ENCODE measurements at places on chromosomes 7 and 10.
A peak's percentile ranks its signal among the peaks of the same experiment; 100 is the strongest.

GRCh38 chr7:12929476-12930140 lies 242.2 kb downstream of the ARL4A start:
- DNase-seq, result no peak

DNA sequence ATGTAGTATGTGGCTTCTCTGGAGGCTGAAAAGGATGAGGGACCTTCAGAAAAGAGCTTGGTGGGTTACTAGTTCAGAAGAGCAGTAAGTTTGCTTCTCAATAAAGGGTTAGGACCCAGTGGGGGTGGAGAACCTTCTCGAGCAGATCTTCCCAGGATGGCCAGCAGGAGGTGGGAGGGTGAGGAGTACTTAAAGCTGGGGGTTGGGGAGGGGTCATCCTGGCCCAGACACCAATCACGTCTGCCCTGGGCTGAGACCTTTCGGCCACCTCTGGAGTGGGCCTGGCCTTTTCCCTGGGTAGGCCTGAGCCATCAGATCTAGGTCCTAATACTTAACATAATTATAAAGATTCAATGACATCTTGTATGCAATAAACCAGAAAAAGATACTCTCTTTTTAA lies 149.0 kb upstream of the TCF7L2 start:
- no peak for DNase-seq

GRCh38 chr10:110859206-110859972 lies 12.3 kb upstream of the PDCD4 start:
- no peak for DNase-seq

DNA sequence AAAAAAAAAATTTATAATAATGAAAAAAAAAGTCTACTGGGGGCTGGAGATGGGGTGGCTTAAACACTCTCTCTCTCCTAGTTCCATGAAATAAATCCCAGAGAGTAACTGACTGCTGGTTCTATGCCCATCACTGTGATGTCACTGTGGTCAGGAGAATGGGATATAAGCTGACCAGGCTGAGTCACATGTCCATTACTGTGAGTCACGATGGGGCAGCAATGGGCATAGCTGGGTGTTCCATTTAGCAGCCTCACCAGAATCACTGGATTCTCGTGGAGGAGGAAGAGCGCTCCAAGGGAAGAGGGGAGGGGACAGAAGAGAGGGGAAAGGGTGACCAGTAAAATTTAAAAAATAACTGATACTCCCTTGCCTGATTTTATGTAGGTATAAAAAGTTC lies 37.1 kb downstream of the MASTL start:
- DNase-seq, result no peak

DNA sequence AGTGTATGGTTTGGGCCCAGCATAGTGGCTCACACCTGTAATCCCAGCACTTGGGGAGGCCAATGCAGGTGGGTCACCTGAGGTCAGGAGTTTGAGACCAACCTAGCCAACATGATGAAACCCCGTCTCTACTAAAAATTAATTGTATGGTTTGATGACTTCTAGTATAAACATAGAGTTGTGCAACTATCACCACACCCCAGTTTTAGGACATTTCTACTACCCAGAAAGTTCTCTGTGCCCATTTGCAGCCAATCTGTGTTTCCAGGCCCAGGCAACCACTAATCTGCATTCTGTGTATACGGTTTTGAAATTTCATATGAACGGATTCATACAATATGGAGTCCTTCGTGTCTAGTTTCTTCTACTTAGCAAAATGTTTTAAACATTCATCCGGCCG lies 20.0 kb downstream of the CLIP2 start:
- DNase-seq, result no peak

- no peak for DNase-seq
Observed at GRCh38 chr10:93841961-93842360, 51.8 kb upstream of the SLC35G1 start.

GRCh38 chr7:2243458-2243857 lies 1.4 kb downstream of the NUDT1 start:
- no peak for DNase-seq

- no peak for DNase-seq
Observed at GRCh38 chr10:121356183-121356582, 242.1 kb downstream of the FGFR2 start.

DNA sequence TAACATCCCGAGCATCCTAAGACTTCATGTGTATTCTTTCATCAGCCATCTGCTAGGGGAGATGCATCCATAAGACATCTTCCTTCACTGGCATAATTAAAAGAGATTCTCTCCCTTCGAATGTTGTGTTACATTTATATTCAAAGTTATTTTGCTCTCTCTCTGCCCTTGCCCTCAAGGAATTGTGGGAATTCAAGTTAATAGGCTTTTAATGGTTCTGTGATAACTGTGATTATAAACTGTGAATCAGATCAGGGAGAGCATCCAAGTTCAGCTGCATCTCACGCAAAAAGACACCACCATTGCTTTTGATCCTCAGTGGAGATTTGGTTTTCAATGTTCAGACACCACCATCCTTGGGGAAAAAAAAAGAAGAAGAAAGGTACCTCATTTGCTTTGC lies 9.2 kb upstream of the TEX36 start:
- DNase-seq, result no peak

DNA sequence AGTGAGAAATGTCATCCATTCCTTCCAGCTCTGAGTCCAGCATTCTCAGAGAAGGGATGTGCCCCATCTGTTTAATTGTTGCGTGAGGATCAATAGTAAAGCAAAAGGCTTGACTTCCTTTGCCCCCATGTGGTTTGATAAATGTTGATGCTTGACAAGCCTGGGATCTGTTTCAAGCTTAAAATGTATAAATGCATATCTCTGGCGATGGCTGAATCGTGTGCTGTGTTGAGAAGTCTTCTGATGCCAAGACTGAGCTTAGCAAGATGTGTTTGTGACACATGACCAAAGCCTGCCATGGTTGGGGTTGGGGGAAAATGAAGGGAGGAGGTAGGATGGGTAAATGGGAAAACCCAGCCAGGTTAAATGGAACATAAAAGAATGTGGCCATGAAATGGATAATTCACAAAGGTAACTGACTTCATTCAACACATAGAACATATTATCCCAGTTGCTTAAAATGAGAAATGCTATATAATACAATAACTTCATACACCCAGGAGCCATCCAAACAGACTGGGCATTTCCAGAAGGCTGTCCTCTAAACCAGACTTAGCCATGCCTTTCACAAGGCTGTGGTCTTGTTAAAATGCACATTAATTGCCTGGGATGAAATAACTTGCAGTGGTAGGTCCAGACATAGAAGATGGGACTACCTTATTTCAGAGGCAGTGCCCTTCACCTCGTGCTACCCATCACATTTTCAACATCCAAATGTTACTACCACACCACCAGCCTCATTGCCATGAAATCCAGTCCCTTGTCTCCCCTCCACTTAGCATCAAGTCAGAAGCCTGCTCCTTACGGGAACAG lies 147.3 kb upstream of the PDE1C start:
- DNase-seq, result no peak

DNA sequence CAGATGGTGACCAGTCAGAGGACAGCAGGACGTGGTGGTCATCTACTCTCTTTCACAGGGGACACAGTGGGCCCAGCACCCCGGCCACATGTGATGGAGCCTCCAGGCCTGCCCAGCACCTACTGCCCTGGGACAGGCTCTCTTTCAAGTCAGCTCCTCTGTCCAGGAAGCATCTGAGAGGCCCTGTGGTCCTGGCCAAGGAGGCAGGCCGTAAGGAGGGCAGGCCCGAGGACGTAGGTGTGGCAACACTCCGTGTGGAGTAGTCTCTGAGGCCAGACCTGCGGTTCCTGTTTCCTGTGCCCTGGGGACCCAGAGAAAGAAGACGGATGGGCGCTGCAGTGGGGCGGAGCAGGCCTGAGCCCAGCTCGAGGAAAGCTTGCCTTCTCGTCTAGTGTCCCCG lies 179.2 kb downstream of the EBF3 start:
- DNase-seq, result no peak

GRCh38 chr7:91582799-91583477 lies 297.6 kb downstream of the MTERF1 start:
- no peak for DNase-seq

DNA sequence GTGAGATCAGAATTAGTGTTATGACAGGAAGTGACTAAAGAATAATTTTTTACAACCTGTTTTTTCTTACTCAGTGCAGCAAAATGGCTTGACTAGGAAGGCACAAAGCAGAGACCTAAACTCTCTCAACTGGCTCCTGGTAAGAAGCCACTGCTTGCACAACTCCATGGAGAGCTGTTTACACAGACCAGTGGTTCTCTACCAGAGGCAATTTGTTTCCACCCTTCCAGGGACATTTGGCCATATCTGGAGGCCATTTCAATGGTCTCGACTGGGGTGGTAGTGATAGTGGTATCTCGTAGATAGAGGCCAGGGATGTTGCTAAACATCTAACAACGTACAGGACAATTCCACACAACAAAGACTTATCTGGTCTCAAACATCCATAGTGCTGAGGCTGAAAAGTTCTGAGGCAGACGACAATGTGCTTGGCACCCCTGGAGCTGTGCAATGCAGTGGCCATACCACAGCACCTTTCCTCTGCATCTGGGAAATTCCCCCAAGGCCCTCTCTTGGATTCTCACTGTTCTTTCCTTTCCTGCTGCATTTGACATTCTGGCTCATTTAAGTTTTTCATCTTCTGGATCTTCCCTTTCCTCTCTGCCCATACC lies 105.4 kb upstream of the LAMB4 start:
- DNase-seq, result no peak

GRCh38 chr10:60644436-60645130 lies 133.7 kb upstream of the CDK1 start:
- no peak for DNase-seq

DNA sequence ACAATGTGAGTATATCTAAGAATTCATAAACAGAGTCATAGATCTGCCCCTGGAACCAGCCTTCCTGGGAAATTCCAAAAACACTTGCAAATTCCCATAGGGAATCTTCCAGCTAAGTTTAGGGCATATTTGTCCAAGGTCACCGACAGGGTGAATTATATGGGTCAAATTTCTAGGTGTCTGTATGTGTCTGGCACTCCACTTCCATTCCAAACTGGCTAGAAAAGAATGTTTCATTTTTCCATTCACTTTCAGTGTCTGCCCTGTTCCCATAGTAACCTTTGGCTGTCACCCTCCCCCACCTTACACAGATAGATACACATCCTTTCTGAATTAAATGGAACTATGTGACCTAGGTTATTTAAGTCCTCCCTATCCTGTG lies 230.9 kb downstream of the CREB5 start:
- DNase-seq, result no peak

GRCh38 chr7:2417981-2418481 lies 14.6 kb downstream of the CHST12 start:
- no peak for DNase-seq

DNA sequence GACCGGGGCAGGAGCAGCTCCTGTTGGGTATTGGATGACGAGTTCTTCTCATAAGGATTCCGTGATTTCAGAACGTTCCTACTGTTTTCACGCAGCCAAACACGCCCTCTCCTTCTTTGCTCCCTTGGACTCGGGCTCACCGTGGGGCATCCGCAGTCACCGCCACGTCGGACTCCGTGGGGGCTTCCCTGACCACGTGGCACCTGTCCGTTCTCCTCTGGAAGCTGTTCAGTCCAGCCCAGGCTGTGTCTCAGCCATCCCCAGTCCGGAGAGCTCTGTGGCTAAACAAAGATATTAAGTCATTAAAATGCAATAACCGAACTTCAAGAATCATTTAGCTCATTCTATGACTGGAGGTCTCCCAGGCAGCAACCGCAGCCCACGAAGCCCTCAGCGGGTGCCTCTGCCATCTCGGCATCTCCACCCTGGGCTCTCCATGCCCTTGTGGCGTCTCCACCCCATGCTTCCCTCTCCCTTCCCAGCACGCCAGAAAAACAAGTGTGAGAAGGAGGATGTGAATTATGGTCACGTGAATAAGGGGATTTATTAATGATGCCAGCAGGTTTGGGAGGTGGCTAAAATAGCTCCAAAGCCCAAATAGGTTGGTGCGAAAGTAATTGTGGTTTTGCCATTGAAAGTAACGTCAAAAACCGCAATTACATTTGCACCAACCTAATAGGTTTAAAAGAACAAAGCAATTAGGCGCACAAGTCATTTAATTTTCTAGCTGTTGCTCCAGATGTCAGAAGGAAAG lies 224.6 kb upstream of the PPP2R2D start:
- no peak for DNase-seq

- peak; percentile 56 for DNase-seq
Observed at GRCh38 chr7:6256677-6257535, 15.5 kb downstream of the CYTH3 start.

DNA sequence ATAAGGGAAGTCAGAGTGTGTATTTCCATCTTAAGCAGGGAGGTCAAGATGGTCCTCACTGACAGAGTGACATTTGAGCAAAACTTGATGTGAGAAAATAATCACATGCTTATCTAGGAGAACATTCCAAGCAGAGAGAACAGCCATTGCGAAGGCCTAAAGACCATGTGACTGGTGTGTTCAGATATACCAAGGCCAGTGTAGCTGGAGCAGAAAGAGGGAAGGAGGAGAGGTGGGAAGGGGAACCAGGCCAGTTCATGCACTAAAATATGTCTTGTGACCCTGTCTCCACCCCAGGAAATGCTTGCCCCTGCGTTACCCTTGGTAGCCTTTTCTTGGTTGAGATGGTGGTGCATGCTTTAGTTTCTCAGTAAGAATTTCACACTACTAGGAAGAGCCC lies 77.4 kb downstream of the CACNB2 start:
- no peak for DNase-seq

DNA sequence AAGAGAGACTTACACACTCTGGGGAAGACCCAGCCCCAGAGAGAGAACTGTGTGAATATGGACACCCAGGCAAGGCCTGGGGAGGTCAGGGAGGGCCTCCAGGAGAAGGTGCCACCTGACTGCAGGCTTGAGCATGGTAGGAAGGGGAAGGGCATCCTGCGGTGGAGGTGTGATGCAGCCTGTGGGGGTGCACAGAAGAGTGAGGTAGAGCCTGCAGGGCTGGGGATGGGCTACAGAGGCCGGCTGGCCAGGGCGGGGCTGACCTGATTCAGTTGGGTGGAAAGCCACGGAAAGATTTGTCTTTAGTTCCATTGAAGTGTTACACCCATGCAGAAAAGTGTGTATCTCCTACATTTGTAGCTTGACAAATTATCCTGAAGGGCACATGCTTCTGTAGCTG lies 47.6 kb downstream of the ZMIZ1 start:
- DNase-seq, result no peak

DNA sequence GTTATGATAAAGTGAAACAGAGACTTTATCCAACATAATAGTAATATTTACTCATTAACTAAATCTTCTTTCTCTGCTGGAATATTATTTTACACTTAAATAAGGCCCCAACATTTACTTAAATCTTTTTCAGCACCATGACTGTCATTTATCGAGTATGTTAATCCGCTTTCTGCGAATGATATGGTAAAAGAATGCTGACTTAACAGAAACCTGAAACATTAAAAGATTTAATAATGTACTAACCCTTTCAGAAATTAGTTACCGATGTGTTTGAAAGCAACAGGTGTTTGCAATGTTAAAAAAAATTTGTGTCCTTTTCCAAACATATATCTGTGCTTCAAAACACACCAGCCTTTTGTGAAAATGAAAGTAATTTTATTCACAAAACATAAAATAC lies 190.5 kb downstream of the SKAP2 start:
- DNase-seq, result no peak

DNA sequence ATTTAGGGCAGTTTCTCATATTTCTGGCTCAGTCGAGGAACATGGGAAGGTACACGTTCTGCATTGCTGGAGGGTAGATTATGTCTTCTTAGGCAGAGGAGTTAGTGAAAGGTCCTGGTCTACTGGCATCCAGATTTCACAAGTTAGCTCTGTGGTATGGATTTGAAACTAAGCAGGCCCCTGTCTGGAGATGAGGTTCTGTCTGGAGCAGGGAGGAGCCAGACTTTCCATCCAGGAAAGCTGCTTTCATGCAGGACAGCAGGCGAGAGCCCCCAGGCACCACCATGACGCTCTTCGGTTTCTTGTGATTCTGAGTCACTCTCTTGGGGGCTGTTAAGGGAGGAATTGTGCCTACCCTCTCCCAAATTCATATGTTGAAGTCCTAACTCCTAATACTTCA lies 184.3 kb downstream of the KIAA1217 start:
- no peak for DNase-seq

Data from GM20000 (cell line).